Pancreas (tissue), 10 donors: ENCODE measurements at places on chromosomes 12 and 14. TPM values are rescaled to one million over a fixed set of nuclear protein-coding genes. Genes with fewer than 3 reads are reported as not detected.

- DNase-seq: no peak
These were observed 81.8 kb upstream of the PTPRB start for GRCh38 chr12:70719071-70719470.

FOXN4 gene
- not detected for total RNA-seq

PAX9 gene
- total RNA-seq: 0.22 TPM

FSCB gene
- not detected for total RNA-seq

DNA sequence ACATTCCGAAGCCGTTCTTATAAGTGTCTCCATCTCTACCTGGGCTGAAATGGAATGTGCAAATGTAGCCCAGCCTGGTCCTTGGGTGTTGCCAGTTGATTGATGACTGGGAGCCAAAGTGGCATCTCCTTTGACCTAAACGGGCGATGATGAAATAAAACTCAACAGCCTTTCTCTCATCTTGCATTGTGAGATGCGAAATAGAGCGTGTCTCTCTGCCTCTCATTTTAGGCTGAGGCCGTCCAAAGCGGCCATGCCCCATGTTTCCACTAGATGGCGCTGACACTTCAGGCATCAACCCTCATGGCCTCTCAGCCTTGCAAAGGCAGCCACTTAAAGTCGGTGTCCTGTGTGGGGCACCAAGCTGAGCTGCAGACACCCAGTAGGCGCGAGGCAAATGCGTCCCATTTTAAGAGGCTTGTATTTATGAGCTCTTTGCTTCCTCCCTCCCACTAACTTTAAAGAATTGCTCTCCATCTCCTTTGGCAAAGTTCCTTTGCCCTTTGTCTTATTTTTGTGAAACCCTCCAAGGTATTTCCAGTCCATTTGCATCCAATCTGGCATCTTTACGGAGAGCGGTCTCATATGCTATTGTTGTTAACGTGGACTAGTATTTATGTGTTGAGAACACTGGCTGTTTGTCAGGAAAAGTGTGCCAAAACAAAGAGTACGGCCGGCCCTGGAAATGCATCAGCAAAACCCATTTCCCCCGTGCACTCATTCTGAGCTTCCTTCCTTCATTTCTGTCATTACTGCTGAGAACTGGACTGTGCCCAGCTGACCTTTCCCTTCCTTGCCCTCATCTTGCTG is 25.0 kb downstream of the GPRC5A start:
- peak; percentile 56 for DNase-seq

DNA sequence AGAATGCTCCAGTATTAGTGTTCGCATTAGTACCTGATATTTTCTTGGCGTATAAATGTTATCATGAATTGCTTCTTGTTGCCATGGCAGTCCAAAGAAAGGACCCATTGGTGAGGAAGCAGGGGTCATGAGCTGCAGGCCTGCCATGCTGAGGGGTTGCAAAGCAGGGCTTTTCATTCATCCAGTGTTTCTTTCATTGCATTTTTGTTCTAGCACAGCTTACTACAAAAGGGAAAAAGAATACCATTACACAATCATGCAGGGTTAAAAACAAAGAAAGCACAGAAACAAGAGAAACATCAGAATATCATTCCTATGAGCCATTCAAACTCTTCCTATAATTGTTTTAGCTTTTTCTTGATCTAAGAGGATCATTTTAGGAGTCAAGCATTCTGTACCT is 24.0 kb downstream of the DICER1 start:
- no peak for DNase-seq

PTCSC3 gene
- not detected for total RNA-seq

DNA sequence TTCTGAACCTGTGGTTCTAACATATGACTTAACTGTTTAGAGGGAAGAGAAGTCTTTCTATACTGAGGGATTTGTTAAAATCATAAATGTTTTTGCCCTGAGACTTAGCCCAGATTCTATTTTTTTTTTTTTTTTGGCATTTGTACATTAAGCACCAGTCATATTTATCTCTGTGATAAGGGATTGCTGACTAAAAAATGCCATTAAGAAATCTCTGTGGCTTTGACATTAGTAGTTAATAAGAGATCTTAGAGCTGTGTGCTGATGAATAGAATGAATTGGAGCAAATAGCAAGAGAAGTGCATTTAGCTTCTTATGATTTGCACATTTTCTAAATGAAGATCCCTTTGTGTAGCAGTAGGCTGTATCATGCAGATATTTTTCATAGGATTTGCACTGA is 32.5 kb downstream of the NFYB start:
- DNase-seq: no peak

CLEC1A gene
- total RNA-seq: 0.79 TPM

- no peak for DNase-seq
These were observed 38.8 kb downstream of the CBX5 start for GRCh38 chr12:54240971-54241588.

SLC17A8 gene
- not detected for total RNA-seq

- DNase-seq: peak; percentile 74
These were observed 1.0 kb downstream of the PCNX1 start for GRCh38 chr14:70907996-70908934.

DNA sequence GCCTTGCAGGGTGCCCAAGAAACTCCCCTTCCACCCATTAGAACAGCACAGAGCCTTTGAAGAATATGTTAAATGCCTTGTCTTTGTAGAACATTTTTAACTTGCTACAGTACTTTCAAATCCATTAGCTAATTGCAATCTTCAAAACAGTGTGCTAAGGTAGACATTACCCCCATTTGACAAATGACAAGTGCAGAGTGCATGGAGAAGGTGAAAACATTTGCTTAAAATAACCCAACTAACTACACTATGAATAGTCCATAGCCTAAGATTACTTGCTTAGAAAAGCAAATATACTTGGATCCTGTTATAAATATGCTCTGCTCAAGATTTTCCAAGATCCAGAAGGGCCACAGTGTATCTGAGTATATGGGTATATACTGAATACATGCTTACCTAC is 87.0 kb upstream of the G2E3 start:
- no peak for DNase-seq

DNA sequence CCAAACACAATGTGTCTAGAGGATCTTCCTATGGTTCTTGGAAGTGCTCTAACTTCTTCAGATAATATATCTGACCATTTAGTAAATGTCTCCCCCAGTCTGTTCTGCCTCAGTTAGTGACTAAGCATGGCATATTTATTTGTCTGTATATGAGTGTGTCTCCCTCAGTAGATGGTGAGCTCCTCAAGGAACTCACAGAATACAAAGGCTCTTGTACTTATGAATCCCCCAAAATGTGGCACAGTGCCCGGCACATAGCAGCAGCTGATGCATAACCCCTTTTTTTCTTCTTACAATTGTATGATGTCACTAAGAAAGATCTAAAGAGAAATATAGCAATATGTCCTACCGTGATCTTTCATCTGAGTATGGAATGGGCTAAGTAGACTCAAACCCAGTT is 264.7 kb upstream of the PRICKLE1 start:
- no peak for DNase-seq

DNA sequence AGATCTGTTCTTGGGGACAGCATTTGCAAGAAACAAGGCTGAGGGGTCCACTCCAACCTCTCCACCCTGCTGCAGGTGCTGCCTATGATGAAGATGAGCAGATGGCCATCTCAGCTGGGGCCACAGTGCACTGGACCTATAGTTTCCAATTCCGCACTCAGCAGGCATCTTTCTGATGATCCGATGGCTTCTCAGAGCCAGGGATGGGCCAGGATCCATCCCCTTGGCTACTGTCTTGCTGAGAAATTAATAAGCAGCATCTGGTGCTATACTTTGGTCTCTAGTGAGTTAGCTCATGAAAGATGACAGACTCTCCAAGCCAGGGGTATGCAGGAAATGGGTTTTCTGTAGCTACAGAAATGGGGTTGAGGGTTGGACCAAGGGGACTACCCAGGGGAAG is 18.4 kb upstream of the BDKRB1 start:
- DNase-seq: no peak

GRCh38 chr14:104473649-104474494 is 105.7 kb upstream of the C14orf180 start:
- DNase-seq: no peak

GLIPR1 gene
- total RNA-seq: 0.79 TPM

DNA sequence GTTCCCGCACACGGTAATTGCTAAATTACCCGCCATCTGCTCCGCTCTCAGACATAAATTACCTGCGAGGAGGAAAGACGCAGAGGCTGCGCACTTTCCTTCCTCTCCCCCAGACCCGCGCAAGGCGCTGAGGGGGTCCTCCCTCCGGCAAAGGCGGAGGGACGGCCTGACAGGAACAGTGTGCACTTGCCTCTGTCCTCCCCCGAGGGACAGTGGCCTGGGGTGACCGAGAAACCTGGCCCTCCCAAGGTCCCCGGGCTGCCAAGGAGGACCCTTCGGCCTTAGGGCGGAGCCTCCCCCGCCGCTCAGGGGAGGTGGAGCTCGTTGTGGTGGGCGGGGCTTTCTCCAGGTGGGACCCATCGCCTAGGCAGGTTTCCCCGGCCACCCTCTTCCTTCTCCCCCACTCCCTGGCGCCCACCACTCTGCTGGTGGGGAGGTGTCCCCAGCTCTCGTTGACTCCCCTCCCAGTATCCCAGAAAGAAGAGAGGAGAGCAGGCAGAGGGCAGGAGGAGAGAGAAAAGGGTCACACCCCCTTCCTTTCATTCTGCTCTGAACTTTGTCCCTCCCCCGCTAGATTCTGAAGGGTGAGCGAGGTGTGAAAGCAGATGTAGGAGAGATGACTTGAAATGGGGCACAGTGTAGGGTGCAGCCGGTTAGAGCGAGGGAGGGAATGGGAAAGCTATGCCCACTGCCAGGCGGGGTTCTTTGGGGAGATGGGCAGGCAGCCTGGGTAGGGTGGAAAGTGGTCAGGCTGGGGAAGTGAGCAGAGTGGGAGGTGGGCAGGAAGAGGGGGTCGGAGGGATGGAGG is 11.4 kb upstream of the CALCOCO1 start:
- DNase-seq: no peak

DNA sequence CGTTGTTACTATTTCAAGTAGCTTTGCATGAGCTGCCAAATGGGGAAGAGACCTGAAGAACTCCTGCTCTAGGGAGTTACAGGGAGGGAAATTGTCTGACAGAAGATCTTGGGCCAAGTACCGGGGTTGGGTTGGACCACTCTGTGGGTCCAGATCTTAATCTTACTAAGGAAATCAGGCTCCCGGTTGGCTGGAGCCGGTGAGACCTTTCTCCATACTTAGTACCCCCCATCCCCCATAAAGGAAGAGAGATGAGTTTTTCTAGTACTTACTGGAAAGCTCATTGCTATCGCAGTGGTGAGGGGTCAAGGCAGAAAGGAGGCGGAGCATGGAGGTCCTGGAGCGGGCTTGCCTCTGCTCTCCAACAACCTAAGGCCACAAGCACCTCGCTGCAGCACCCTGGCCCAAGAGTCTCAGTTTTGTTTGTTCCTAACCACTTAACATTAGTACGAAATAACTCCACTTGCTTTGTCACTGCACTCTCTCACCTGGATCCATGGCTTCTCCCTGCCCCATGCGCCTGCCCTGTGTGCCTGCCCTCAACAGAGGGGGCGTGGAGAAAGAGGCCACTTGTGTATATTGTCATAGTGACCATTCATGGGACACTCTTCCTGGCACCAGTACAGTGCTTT is 6.8 kb upstream of the UNC119B start:
- DNase-seq: no peak

MYG1 gene
- 34.1 TPM for total RNA-seq

DNA sequence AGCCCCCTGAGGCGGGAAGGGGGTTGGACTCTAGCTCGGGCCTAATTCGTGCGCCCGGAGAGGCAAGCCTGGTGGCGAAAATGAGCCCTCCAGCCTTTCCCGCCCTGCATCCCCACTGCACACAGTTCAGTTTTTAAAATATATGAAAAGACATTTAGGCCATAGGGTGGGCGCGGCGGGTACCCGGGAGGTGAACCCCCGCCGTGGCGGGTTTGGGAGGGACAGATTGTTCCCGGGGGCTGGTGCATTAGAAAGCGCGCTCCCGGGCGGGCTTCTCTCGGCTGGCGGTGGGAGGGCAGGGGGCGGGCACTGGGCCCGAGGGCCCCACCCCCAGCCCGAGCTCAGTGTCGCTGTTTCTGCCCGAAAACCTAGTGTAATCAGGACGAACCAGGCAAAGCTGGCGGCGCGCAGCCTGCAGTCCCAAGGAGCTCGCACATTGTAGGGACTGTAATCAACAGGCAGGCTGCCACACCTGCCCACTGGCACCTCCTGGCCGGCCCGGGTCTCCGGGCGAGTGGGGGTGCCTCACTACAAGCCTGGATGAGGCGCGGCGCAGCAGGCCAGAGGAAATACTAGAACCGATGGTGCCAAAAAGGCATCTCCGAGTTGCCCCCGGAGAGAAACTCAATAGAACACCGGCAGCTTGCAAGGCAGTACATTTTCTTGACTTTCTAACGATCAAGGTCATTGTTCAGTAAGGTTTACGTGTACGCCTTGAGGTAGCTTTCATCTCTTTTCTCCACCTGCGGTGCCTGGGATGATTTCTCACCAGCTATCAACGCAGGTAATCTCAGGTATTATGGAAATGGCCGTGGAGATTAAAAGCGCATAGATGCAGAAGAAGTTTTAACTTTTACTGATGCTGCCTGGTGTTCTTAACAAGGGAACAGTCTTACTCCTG is 764 bp upstream of the SPTB start:
- DNase-seq: peak; percentile 57

DNA sequence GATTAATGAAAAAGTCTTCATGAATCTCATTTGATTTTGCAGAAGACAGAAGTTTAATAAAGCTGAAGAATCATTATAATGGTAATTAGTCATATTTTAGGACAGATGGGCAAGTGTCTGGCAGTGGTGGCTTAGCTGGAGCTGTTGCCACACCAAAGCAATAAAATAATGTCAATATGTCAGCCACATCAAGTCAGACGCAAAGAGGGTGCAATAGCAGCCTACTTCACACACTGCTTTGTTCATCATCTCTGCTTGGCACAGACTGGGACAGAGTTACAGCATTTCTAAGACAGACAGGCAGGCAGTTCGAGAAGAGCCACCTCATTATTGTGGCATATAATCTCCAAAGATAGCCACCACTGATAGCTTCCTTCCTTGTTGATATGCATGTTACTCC is 16.9 kb upstream of the KRR1 start:
- no peak for DNase-seq

DNA sequence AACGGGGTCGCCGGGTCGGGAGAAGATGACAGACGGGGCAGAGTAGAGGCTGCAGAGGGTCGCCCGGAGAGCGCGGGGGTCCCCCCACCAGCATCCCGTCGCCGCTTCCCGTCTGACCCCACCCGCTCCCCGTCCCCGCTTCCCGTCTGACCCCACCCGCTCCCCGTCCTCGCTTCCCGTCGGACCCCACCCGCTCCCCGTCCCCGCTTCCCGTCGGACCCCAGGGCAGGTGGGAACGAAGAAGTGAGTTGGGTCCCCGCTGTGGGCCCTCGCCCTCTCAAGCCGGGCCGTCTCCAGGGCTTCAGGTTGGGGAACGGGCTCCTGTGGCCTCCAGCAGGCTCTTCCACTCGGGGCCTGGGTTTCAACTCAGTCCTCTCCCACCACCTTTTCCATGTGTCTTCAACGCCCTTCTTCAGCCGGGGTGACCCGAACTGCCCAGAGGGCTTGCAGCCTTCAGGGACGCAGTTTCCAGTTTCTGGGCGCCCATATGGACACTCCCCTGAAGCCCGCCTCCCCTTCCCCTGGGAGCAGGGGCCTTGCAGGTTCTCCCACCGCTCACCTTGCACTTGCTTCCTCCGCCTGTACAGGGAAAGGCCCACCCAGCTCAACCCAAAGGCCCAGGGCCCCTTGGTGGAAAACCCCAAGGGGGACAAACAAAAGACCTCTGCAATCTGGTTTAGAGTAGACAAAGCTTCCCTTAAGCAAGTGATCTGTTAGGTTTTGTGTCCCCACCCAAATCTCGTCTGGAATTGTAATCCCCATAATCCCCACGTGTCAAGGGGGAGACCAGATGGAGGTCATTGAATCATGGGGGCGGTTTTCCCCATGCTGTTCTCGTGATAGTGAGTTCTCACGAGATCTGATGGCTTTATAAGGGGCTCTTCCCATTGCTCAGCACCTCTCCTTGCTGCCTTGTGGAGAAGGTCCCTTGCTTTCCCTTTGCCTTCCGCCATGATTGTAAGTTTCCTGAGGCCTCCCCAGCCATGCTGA is 66.5 kb downstream of the TNFAIP2 start:
- no peak for DNase-seq
